ENCODE measurements at places on chromosomes 7 and 10.

DNA sequence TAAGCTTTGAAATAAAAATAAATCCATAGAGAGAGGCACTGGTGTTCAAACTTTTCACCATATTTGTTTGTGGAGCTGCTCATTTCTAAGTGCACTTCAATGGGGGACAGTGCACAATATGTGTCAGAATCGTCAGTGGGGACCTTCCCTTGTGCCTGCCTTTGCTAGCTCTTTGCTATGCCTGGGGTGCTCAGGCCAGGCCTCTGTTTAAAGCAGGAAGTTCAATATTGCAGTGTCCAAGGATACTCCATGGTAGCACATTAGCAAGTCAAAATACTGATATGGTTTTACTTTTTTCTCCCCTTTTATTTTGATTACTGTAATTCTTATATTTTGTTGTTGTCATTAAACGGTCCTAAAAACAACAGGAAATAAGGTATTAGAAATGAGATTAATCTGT lies 113.4 kb downstream of the POU6F2 start:
- no peak for DNase-seq

DNA sequence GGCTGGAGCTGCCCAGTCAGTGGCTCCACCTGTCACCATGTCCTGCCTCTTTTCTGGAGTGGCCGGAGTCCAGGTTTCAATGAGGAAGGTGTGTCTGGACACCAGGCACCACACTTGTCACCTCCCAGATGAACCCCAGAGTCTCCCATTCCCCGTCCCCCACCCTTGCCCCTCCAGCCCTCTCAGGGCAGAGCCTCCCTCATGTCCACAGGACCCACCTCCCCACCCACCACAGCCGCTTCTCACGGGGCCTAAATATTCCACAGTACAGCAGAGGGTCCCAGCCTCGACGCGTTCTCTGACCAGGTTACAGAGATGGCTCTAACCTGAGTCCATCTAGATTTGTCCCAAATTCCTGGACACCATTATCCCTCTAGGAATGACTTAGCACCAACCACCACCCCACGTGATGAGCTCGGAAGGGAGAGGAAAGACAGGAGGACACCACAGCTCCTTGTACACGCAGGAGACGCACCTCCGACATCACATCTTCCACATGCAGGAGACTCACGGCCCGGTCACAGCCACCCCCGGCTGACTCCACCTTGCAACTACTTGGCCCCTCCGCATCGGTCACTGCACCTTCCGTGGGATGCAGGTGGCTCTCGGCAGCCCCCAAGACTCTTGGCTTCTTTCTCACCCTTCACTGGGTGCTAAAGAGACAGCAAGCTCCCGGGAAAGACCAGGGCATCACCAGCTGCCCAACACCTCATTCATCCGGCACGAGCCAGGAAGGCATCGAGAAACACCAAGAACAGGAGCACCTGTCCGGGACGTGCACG lies 560.2 kb downstream of the DNAJB6 start:
- no peak for DNase-seq

GRCh38 chr10:119273413-119273812 lies 66.0 kb downstream of the GRK5 start:
- DNase-seq: no peak

DNA sequence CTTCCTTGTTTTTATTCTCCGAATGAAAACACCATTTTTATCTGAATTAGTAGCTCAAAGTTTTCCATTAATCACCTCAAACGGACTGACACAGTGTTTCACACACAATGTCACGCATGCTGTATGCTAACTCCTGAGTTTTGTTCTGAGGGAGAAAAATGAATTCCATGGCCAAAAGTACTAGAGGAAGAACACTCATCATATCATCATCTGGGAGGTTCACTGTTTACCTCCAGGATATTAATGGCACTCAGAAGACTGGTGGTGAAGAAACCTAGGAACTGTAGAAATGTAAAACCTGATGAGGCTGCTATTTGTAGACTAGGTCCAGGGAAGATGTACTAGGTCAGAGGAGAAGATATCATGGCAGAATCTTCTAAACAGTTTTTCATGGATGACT lies 395.6 kb upstream of the ETV1 start:
- DNase-seq: no peak

DNA sequence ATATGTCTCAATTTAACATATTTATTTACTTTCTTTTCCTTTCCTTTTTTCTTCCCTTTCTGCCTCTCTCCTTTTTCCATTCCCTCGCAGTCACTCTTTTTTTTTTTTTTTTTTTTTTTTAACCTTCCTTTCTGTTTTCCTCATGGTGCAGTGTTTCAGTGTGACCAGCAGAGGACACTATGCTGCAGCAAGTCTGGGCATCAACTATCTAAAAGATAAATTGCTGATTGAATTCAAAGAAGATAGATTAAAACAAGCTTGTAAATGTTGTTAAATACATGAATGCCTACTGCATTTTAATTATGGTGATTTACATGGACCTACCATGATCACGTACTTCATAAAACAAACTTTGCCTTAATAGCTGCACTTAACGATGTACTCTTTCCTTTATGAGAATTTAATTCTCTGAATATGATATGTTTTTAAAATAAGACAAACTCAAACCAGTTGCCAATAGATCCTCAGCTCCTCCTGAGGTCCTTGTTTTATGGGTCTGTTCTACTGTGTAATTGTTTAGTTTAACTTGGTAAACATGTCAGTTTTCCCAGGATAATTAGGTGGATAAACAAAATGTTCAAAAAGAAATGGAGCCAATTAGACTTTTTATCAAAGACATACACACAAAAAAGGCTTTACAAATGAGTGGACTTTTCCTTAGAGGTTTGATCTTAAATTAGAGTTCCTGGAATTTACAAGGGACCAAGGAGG lies 101.0 kb upstream of the AGR3 start:
- no peak for DNase-seq

- no peak for DNase-seq
Measured at GRCh38 chr10:70669015-70669414, 3.3 kb upstream of the ADAMTS14 start.

- DNase-seq: no peak
Measured at GRCh38 chr10:34711500-34711899, 103.6 kb downstream of the PARD3 start.

DNA sequence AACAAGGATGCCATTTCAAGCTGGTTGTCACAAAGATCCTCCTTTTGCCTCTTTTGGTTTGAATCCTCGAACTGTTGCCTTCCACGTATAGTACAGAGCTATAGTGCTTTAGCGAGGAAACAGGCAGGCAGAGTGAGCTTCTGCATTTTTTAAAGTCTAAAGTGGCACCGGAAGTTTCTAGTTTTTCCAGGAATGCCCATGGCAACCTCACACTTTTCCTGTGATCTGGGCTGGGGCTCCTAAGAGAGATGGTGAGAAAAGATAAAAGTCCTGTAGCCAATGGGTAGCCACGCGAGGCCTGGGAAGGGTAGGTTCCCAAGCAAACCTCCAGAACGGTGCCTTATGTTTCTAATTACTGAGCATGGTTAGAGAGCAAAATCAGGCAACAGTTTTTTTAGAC lies 76.7 kb downstream of the CALD1 start:
- DNase-seq: no peak

DNA sequence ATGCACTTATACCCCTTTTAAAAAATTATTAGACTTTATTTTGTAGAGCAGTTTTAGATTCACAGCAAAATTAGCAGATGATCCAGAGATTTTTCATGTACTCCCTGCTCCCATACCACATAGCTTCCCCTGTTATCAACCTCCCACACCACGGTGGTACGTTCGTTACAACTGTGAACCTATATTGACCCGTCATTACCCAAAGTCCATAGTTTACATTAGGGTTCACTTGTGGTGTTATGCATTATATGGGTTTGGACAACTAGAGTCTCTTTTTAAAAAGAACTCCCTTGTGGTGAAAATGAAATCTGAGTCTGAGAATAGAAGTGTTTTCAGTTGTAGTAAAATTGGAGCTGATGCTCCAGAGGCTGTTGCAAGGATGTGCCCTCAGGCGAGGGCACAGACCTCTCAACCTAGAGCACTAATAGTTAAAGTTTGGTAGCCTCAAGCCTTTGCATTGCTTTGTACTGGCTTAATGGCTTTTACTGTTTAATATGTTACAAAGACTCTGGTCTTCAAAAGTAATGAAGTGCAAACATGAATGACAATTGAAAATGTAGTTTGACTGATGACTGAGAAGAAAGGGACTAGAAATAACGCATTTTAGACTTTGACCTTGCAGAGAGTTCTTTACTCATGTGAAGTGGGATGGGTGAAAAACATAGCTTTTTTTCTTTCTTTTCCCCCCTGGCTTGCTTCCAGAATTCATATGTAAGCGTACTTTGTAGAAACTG lies 30.6 kb upstream of the CSTF2T start:
- no peak for DNase-seq

- DNase-seq: no peak
Measured at GRCh38 chr10:127406018-127406550, 143.0 kb upstream of the NPS start.

GRCh38 chr7:107600816-107601215 lies 20.8 kb downstream of the BCAP29 start:
- DNase-seq: no peak
